ENCODE measurements at places on chromosomes 6 and 20.

DNA sequence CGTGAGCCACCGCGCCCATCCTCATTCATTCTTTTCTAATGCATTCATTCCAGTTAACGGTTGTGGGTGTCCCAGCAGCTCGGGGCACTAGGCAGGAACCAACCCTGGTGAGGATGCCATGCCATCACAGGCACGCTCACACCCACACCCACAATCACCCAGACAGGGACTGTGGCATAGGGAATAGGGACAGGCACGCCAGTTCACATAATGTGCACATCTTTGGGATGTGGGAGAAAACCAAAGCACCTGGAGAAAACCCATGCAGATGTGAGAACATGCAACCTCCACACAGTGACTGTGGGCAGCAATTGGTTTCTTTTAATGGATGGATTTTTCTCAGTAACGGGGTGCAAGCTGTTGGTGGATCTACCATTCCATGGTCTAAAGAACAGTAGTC lies 64.3 kb downstream of the IRF4 start:
- DNase-seq, result no peak

GRCh38 chr6:147709396-147710272 lies 201.1 kb downstream of the SAMD5 start:
- no peak for DNase-seq

- DNase-seq, result no peak
These were observed 148.5 kb upstream of the PDE10A start for GRCh38 chr6:165811512-165811911.

- DNase-seq, result no peak
These were observed 185.1 kb downstream of the COL19A1 start for GRCh38 chr6:70051197-70052124.

GRCh38 chr6:136985502-136985901 lies 59.3 kb downstream of the IL20RA start:
- no peak for DNase-seq

DNA sequence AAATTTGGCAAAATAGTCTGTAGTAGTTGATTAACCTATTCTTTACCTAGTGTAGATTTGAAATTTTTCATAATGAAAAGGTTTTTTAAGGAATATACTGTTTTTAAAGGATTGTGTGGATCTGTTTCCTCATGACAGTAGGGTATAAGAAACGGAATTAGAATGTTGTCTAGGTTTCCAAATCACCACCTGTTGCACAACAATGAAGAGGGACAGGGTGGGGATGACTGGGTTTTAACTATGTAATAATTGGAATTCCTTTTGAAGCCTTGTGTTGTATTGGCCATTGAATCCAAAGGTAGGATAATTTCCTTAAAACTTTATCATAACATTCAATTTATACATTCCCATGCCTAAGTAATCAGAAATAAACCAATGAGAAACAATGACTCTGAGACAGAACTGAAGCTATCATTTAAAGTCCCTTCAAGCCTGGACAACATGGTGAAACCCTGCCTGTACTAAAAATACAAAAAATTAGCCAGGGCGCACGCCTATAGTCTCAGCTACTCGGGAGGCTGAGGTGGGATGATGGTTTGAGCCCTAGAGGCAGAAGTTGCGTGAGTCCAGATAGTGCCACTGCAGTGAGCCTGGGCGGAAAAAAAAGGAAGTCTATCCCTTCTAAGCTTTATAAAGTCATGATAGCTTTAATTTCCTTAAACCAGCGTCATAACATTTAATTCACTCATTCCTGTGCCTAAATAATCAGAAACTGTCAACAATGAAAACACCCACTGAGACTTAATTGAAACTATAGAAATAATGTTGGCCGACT lies 18.3 kb upstream of the SLC17A5 start:
- no peak for DNase-seq

- no peak for DNase-seq
These were observed 129.1 kb downstream of the IMPG1 start for GRCh38 chr6:75943381-75943780.

DNA sequence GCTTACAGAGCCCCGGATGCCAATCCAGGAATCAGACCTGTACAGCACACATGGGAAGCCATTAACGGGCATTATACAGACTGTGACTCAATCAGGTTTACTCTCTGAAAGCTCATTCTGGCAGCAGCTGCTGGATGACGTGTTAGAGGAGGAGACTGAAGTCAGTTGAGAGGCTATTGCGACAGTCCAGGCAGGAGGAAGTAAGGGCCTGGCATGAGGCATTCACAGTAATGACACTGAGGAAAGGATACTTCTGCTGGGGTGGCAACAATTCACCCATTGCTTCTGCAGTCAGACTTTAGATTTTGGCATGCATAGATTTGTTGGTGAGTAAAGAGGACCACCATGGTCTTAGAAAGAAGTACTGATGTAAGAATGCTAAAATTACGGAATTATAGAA lies 151.0 kb upstream of the HEY2 start:
- no peak for DNase-seq

GRCh38 chr6:129707882-129708495 lies 2.0 kb downstream of the ARHGAP18 start:
- no peak for DNase-seq

- DNase-seq, result no peak
These were observed 3.1 kb downstream of the METTL24 start for GRCh38 chr6:110355022-110355421.

GRCh38 chr6:1070085-1070521 lies 241.8 kb upstream of the FOXQ1 start:
- no peak for DNase-seq

DNA sequence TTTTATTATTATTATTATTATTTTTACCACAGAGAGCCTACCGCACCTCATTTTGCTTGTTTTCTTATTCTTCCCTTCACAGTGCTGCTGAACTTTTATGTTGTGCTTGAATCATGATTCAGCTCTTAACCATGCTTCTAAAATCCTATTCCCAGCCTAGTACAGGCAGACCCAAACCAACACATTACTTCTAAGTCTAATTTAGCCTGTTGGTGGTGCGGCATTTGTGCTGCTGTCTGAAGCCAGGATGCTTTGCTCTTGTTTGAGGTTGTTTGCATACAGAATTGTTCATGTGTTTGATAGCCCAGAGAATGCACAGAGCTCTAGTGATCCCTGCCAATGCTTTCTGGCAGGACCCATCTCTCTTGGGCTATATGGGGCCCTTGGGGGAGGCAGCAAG lies 213.5 kb upstream of the KCNG1 start:
- no peak for DNase-seq

DNA sequence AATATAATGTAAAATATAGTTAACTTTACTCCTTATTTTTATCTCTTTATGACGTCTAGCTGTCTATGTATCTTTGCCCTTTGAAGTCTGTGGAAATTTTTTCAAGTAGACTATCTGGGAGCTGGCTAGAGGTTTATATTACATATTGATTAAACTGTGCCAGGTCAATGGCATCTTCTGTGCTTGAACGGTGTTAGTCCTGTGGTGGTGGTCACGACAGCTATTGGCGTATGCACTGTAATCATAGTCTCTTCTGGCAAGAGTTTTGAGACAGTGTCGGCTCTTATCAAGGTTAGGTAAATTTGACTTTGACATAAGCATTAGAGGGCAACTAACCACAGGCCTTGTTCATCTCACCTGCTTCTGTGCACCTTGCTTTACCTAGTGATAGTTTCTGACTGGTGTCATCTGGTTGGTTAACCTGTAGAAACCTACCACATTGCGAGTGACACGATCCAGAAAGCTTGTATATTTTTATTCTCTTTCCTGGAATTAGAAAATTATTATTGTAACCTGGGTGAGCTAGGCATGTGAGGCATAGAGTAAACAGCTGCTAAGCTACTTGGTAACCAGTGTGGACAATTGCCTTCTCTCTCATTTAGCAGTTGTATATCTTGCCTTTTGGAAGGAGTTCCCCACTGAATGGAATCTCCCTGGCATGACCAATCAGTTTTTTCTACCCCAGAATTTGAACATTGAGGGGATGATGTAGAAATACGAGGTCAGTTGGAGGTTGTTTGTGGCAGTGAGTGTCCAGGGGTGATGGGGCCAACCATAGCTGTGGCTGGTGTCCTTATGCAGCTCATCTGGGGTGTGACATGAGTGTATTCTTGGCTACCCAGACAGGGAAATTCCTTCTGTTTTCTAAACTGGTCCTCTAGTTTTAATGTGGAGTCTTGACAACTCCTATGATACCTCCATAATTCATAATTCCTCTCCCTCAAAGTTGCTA lies 45.9 kb downstream of the SH3BGRL2 start:
- no peak for DNase-seq

- no peak for DNase-seq
These were observed 13.5 kb downstream of the ZSCAN23 start for GRCh38 chr6:28429781-28430180.

- DNase-seq, result no peak
These were observed 56.6 kb upstream of the RIN2 start for GRCh38 chr20:19701429-19701828.

- DNase-seq, result no peak
These were observed 10.8 kb downstream of the HBS1L start for GRCh38 chr6:135043846-135044245.

DNA sequence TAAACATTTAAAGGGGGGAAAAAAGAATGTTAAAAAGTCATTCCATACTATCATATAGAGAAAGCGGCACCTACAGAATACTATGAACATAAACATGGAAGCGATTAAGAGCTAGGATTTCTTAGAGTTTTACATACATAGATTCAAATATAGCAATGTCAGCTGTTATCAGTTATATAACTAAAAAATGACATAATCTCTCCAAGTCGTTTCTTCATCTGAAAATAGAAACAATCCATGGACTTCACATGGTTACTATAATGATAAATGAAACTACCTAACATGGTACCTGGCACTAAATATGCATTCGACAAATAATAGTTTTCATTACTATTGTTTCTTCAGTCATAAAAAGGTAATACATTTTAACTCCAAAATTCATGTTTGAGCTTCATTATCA lies 3.7 kb downstream of the IBTK start:
- no peak for DNase-seq

GRCh38 chr20:36856691-36857635 lies 19.0 kb upstream of the TLDC2 start:
- DNase-seq, result no peak

DNA sequence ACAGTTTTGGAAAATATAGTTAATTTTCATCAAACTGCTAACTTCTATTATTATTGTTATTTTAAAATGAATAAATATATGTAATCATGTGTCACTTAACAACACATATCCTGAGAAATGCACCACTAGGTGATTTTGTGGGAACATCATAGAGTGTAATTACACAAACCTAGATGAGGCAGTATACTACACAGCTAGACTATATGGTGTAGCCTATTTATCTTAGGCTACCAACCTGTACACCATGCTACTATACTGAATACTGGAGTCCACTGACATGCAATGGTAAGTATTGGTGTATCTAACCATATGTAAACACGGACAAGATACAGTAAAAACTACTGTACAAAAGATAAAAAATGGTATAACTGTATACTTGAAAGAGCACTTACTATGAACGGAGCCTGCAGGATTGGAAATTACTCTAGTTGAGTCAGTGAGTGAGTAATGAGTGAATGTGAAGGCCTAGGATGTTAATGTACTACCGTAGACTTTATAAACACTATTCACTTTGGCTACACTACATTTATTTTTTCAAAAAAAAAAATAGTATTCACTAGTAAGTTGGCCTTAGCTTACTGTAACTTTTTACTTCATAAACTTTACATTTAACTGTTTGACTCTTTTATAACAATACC lies 72.4 kb downstream of the ASCC3 start:
- DNase-seq, result no peak

All from stimulated activated CD8-positive, alpha-beta memory T cell treated with anti-CD3 and anti-CD28 coated beads, Interleukin-2, amount 100 ng/mL, for 1 hour (primary cell).